ENCODE measurements at places on chromosomes 13 and 19.

DNA sequence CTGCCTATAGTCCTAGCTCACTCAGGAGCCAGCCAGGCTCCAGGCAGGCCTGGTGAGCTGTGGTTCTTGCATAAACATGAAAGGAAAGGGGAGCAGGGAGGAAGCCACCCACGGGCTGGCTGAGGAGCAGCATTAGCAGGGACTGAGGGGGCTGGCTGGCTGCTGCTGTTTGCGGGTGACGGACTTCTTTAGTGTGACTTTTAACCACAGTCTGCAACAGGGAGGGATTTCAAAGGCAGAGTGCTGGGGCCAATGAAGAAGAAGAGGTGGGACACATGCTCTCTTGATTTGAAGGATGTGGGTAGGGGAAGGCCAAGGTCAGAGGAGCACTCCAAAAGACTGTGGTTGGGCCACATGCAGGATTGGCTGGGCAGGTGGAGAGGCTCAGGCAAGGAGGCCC, 223.0 kb downstream of the DNAJC15 start:
- no peak for DNase-seq

DNA sequence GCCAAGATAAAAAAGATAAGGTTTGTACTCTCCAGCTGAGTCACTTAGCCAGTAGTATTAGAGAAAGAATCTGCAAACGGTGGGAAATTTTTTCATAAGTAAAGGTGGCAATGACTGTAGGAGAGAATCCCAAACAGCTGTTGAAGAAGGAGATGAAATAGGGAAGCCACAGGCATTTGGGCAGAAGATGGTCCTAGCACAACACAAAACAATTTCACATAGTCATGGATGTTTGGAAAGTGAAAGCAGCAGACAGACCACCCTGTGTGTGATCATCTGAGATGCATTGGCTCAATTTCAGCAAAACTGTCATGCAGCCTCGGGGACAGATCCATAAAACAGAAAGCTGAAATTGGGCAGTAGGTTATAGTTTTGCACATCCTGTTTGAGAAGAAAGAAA, 2832.4 kb downstream of the PCDH9 start:
- DNase-seq, result no peak

GRCh38 chr19:31152906-31153305, 196.3 kb downstream of the TSHZ3 start:
- DNase-seq, result no peak

GRCh38 chr13:58893396-58893795, 1261.9 kb downstream of the PCDH17 start:
- DNase-seq, result no peak

DNA sequence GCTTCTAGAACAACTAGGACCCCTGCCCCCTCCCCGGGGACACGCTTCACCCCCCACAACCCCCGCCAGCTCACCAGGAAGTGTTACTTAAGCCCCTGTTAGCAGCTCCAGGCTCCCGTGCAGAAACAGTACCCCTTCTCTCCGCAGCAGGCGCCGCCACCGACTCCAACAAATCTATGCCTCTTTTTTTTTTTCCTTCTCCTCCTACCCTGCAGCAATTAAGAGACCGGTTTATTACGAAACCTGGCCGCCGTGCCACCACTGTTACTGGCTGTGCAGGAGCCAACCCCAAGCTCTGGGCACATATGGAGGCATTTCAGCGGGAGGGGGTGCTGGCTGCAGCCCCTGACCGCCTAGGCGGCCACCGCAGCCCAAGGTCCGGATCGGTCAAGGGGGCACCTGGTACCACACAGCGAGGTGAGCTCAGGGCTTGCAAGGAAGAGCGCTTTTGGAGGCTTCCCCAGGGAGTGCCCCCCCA, 2.4 kb downstream of the GADD45B start:
- DNase-seq, result no peak

DNA sequence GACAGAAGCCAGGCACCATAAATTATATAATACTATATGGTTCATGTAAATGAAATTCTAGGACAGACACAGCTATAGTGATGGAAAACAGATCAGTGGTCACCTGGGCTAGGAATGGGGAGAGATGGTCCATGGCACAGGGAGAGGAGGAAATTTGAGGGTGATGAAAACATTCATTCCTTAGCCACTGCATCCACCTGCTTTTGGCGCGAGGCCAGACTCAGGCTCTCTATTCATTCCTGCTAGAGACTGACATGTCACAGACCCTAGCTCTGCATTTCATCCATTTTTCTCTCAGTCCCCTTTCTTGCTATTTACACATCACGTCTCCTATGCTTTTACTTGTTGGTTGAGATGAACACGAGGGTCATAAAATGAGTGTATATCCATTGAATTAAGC, 628.3 kb upstream of the SLC10A2 start:
- no peak for DNase-seq

DNA sequence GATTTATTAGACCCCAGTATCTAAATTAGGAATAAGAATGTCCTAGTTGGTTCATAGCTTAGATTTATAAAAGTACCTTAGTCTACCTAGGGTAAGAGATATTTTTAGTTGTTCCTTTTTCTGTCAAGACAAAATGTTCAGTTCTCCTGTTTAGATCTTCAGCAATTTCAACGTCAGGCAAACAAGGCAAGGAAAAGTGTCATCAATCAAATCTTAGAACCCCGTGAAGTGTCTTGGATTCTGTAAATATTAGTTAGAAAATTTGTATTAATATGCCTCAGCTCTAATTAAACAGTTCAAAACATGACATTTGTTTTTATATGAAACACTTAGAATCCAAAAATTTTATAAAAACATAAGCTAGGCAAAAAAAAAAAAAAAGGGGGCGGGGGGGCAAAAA, 296.6 kb downstream of the PCDH9 start:
- DNase-seq, result no peak

DNA sequence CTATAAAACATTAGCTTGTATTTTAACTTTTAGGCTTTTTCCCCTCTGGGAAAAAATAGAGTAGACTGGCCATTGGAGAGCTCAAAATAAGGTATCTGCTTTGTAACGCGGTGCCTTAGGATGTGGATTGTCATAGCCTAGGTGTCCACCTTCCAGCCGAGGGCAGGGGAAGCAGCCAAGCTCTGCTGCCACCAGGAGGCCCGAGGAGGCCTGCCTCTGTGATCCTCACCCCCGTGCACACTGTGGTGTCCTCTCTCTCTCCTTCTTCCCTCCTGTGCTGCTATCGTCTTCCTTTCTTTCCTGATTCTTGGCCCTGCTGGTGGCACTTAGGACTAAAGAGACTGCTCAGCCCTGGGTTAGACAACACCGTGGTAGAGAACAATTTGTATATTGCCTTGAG, 11.3 kb downstream of the HNRNPM start:
- no peak for DNase-seq

GRCh38 chr19:33629826-33630375, 8.1 kb downstream of the CHST8 start:
- DNase-seq, result no peak

GRCh38 chr19:47032171-47032811, 12.7 kb downstream of the NPAS1 start:
- DNase-seq, result peak; percentile 46

DNA sequence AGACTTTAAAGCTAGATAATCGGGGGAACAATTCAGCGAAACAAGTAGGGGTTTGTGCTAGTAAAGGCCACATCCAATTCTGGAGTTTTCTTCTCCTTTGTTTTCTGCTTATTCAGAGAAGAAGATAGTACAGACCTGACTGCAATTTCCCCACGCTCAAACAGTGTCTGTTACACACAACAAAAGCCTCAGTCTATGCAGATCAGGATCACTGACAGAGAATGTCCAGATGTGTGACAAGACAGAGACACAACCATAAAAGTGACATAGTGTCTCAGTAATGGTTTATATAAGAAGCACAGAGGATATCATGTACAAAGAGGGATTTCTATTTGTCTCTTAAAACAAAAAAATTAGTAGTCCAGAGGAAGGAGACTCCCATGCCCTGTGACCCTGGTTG, 70.7 kb upstream of the GTF3A start:
- no peak for DNase-seq

GRCh38 chr19:35334144-35334753, 5.3 kb downstream of the CD22 start:
- DNase-seq, result no peak

- no peak for DNase-seq
Measured at GRCh38 chr13:28246891-28247290, 108.5 kb downstream of the PAN3 start.

- DNase-seq, result no peak
Measured at GRCh38 chr13:112756967-112757758, 67.3 kb downstream of the ATP11A start.

DNA sequence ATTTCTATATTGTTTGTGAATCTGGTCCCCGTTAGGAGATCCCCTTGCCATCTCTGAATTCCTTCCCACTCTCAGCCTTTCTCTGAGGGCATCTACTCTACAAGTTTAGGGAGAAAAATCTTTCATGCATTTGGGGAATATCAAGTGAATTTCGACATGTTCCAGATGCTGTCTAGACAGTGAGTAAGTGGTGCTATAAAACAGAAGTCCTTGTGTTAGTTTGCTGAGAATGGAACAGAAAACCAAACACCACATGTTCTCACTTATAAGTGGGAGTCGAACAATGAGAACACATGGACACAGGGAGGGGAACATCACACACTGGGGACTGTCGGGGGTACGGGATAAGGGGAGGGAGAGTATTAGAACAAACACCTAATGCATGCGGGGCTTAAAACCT, 5.1 kb downstream of the OR7A10 start:
- DNase-seq, result no peak

- DNase-seq, result peak; percentile 49
Measured at GRCh38 chr13:21670883-21671619, at the start of gene FGF9. Gene FGF9 (plus strand): TSS chr13:21671073. CDS start chr13:21671913, 840 bp downstream.

- no peak for DNase-seq
Measured at GRCh38 chr19:13262450-13262849, 112.2 kb downstream of the IER2 start.

DNA sequence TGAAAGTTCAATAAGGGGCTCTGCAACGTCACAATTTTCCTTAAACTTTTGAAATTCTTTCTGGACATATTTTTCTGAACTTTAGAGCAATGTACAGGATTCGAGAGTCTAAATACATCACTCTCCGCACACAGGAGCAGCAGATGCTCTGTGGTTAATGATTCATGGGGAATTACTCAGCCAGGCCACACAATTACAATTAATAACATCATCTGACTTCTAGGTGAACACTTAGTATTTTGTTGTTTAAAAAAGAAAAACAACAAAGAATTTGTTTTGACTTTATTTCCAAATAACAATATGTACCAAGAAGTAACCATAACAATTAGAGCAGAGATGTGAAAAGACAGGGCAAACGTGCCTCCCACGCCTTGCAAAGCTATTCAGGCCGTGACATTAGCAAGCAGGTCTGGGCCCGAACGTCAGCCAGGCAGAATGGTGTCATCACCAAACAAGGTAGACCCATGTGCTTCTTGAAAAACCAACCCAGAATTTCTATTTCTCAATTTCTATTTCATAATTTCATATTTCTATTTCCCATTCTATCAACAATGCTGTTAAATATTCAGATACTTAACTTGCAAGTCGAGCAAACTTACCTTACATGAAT, 236.3 kb downstream of the COL4A1 start:
- DNase-seq, result no peak

Measured in stimulated activated CD4-positive, alpha-beta T cell treated with anti-CD3 and anti-CD28 coated beads, Interleukin-1b, Interleukin-23, amount 100 ng/mL, for 24 hours (primary cell).